ENCODE measurements at places on chromosomes 6 and 20.

DNA sequence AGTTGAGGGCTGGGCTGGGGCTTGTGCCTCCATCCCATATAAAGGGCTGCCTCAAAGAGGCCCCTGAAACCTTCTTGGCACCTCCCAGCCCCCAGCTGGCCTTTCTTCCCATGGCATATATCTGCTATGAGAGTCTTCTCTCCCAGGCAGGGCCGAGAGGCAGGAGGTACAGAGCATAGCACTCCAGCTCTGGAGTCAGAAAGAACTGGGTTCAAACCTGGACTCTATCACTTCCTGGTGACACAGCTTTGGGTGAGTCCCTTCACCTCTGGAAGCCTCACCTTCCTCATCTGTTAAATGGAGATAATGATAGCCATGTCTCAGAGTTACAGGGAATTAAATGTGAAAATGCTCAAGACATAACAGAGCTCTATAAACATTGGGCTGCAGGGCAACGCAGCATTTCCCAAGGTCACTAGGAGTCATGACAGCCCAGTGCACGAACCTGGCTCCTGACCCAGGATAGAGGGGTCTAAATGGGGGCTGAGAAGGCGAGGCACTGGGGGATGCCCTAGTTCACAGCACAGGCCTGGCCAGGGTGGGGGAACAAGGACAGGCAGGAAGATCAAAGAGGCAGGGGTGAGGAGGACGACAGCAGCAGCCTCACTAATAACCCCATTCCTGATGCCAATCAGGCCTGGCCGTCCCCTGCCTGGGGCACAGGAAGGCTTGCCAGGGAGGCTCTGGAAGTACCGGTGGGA lies 1.9 kb downstream of the FAM83C start:
- no peak for DNase-seq

DNA sequence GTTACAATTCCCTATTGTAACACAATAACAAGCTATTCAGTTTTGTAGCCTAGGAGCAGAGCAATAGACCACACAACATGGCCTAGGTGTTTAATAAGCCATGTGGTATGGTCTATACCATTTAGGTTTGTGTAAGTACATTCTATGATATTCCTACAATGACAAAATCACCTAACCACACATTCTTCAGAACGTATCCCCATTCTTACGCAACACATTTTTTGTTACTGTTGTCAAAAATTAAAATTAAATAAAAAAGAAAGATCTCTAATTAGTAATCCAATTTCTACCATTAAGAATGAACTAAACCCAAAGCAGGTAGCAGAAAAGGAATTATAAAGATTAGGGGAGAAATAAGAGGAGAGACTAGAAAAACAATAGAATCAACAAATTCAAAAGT lies 44.0 kb downstream of the RANBP9 start:
- no peak for DNase-seq

DNA sequence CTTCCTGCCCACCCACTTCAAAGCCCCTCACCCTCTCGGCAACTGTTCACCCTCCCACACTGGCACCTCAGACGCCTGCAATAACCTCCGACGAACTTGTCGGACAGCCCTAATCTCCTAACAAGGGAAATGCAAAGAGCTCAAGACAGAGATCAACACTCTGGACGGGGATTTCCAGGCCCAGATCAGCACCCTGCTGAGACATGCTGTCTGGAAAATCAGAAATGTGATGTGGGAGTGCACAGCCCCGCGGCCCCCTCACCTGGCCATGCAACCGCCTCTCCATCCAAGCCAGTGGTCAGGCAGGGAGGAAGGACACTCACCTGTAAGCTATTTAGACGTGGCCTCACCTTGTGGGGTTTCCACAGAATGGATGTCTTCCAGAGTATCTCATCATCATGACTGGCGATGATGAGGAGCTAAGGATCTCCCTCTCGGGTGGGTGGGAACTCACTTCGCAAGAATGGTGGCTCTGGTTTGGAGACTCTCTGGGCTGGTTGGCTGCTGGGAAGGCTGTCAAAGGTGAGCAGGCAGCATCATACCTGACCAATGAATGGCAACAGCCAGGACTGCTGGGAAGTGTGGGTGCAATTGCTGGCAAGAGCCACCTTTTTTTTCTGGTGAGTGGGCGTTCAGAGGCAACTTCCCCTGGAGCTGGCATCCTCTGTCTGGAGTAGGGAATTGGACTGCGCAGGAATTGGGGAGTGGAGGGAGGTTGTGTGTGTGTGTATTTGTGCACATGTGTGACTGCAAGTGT lies 28.1 kb upstream of the ADTRP start:
- DNase-seq = no peak

DNA sequence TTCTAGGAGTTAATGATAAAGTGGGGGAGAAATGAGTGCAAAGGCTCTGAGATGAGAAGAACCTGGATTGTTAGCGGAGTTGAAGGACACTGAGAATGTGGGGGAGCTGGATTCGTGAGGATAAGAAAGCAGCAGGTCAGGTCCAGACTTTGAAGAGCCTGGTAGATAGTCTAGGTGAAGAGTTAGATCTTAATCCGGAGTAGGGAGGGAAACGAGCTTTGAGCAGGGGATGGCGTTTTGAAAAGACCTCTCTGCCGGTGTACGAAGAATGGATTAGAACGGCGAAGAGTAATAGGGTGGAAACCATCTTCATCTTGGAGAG lies 487 bp upstream of the PHF20 start:
- DNase-seq = no peak

GRCh38 chr6:45923831-45924391 lies 91.7 kb downstream of the CLIC5 start:
- DNase-seq = no peak

DNA sequence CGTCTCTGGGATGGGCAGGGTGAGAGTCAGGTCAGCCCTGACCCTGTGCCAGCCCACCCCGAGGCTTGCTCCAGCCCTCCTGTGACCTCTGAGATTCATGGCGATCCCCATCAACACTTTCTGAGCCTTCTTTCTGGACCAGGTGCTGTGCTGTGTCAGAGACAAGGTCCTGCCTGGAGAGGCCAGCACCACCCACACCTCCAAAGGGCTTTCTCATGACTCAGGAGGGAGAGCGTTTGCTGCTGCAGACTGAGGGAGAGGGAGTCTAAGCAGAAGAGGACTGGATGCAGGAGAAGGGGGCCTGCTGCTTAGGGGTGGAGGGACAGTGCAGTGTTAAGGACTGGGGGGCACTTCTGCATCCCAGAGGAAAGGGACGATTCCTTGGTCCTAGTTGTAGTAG lies 193.5 kb downstream of the LRFN2 start:
- no peak for DNase-seq

DNA sequence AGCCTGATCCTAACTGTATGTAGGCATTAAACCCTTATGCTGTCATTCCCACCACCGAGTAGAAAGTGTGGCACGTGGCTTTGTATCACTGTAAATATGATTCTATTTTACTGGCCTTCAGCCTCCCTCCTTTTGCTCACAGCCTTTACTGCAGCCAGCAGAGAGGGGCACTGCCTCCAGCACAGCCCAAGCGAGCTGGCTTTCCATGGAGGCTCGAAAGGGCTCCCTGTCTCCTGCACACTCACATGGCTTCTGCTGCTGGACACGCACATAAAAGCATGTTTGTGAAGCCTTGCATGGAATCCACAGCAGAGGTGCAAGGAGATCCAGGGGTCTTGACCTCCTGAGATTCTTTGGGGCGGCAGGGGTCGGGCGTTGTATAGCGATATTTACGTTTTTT lies 51.3 kb downstream of the RNASET2 start:
- no peak for DNase-seq

GRCh38 chr6:144776031-144776819 lies 491.1 kb downstream of the UTRN start:
- no peak for DNase-seq

DNA sequence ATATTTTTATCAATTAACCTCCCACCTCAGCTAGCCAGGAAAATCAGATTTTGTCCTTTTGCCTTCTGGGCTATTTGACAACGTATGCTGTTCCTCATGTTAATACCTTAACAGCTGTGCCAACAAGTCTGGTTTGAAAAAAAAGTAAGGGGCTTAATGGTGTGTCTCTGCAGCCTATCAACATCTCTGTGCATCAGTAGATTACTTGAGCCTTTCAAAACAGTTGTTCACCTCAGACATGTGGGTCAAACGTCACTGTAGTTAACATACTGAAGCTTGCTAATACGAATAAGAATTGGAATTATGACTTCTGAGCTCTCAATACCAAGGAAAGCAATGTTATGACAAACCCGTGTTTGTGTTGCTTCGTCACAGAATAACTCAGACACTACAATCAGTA lies 23.0 kb downstream of the CEP57L1 start:
- no peak for DNase-seq

GRCh38 chr20:57471496-57472372 lies 53.2 kb downstream of the CTCFL start:
- DNase-seq = no peak

- no peak for DNase-seq
Measured at GRCh38 chr20:57959589-57959988, 249.8 kb upstream of the PMEPA1 start.

All from activated gamma-delta T cell (primary cell).